ENCODE measurements at places on chromosomes 3 and 15.

- no peak for DNase-seq
Observed at GRCh38 chr3:184724699-184725098, 12.8 kb upstream of the MAGEF1 start.

DNA sequence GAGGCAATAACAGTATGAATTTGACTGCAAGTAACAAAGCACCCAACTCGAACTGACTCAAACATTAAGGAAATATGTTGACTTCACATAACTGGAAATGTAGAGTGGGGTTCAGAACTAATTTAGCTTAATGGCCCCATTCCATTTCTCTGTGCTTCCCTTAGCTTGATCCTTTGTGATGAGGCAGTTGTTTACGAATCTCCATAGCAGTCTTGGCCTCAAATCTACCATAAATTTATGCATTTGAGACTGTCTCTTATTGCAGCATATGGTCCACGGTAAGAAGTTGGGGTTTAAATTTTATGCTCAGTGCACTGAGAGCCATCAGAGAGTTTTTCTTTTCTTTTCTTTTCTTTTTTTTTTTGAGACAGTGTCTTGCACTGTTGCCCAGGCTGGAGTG is 148.7 kb upstream of the POU1F1 start:
- DNase-seq, result no peak

GRCh38 chr15:65595960-65596359 is 15.0 kb downstream of the INTS14 start:
- DNase-seq, result no peak

GRCh38 chr15:73034221-73034620 is 18.0 kb upstream of the NEO1 start:
- DNase-seq, result no peak

- DNase-seq, result no peak
Observed at GRCh38 chr15:59338414-59338813, 34.3 kb downstream of the MYO1E start.

GRCh38 chr3:183396662-183397391 is 31.6 kb downstream of the MCF2L2 start:
- no peak for DNase-seq

GRCh38 chr3:77427528-77427927 is 387.6 kb downstream of the ROBO2 start:
- DNase-seq, result no peak

DNA sequence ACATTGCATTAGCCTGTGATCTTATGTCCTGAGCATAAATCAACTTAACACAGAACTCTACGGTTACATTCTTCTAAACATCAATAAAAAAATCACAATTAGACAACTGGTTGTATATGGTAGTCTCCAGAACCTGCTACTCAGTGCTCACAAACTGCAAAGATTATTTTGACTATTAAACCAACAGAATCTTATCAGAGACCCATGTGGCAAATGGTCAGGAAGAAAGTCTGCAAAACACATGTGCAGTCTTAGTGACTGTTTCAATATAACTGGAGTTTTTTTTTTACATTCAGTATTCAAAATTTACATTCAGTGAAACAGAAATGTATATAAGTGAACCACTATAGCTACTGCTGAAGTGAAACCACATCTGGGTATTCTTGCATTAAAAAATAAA is 27.3 kb upstream of the PYGO1 start:
- no peak for DNase-seq

- no peak for DNase-seq
Observed at GRCh38 chr3:180529778-180530177, 72.2 kb upstream of the TTC14 start.

GRCh38 chr15:68274201-68274848 is 3.2 kb upstream of the FEM1B start:
- DNase-seq, result no peak

- no peak for DNase-seq
Observed at GRCh38 chr15:44603126-44603525, 60.3 kb downstream of the SPG11 start.

- DNase-seq, result no peak
Observed at GRCh38 chr15:99095626-99096025, 9.3 kb upstream of the SYNM start.

DNA sequence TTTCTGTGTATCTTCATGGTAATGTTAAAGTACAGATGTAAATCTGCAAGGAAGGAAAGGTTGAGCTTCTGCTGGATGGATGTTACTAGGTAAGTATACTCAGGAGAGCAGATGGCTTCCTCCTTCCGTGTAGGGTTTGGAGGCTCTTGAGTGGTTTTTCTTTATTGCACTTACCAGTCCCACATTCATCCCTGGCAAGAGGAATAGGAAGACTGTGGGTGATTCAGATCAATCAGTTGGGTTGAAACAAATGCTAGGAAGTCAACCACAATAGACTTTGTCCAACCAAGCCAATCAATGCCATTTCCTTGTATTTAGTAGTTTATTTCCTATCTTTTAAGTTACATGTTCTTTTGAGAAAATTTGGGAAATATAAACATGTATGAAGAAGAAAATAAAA is 26.6 kb downstream of the MYZAP start:
- no peak for DNase-seq

- no peak for DNase-seq
Observed at GRCh38 chr3:65875393-65876027, 163.2 kb downstream of the MAGI1 start.

- peak; percentile 40 for DNase-seq
Observed at GRCh38 chr3:151316267-151316991, at the start of gene GPR87. TSS of gene GPR87 (minus strand) at chr3:151316820. CDS start at chr3:151300100, 16,720 bp downstream.

GRCh38 chr3:184811663-184811998 is 335 bp upstream of the VPS8 start:
- DNase-seq, result no peak

DNA sequence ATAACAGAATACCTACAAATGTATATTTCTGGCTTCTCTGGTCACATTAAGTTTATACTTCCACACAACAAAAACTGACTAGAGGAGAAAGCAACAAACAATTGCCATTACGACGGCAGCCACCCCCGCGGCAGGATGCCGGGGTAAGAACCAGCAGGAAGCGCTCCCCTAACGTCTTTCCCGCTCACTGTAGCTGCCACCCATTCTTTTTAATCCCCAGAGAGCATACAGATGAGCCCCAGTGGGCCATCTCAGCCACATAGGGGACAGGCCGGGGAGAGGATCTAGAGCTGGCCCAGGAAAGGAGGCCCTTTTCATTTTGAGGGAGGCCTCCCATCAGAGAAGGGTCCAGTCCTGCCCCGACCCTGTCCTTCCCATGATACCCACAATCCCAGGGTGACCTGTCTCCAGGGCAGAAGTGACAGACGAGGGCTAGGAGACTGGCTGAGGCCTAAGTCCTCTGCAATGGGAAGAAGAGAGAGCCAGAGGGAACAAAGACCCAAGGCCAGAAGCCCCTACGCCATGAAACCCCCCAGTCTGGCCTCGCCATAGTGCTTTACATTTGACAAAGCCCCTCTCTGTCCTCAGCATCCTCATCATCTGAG is 3.6 kb upstream of the CALML4 start:
- DNase-seq, result no peak

GRCh38 chr15:100248236-100248635 is 93.5 kb downstream of the ADAMTS17 start:
- no peak for DNase-seq

Measured in fibroblast of upper back skin (primary cell).